ENCODE measurements at places on chromosomes 7 and 10.
A peak's percentile ranks its signal among the peaks of the same experiment; 100 is the strongest.

DNA sequence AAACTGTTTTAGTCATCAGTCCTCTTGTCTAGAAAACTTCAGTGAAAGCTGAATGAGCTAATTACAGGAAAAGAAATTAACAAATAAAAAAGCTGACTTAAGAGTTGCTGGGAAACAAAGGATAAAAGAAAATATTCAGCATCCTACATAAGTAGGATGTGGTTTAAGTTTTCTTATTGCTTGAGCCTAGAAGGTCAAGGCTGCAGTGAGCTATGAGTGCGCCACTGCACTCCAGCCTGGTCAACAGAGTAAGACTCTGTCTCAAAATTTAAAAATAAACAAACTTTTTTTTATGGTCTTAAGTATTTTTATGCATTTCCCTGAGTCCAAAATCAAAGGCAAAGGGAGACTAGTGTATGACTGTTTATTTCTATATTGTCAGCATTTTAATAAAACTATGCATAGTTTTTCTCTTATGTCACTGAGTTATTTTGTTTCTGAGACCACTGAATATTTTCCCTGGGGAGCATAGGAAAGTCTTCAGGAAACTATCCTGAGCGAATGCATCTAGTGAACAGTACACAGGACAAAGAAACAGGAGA lies 40.0 kb upstream of the LRRN3 start:
- DNase-seq, result no peak

GRCh38 chr7:130141884-130142653 lies 63.1 kb downstream of the TMEM209 start:
- DNase-seq, result no peak

GRCh38 chr7:31146030-31146429 lies 93.9 kb downstream of the ADCYAP1R1 start:
- DNase-seq, result no peak

GRCh38 chr7:70466725-70467364 lies 665.1 kb upstream of the GALNT17 start:
- DNase-seq, result no peak

GRCh38 chr10:114343623-114344505 lies 60.4 kb downstream of the AFAP1L2 start:
- DNase-seq, result peak; percentile 69

DNA sequence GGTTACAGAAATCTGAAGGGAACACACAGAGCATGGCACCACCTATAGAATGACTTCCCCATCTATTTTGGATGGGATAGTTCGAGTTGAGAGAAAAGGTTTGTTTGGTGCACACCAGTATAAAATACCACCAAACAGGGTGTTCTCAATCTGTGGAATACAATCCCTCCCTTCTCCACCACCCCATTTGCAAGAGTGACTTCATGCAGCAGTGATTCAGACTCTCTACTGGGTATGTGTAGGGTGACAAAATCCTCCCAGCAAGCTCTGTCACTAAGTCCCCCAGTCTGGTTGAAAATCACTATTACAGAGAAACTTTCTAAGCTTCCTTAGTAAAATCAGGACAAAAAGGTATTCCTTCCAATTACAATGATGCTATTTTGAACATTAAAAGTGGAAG lies 69.0 kb downstream of the ANK3 start:
- DNase-seq, result no peak

GRCh38 chr7:1104516-1105179 lies 16.7 kb downstream of the GPER1 start:
- no peak for DNase-seq

- peak; percentile 25 for DNase-seq
Observed at GRCh38 chr10:12902135-12902572, 99.4 kb downstream of the CCDC3 start.

GRCh38 chr10:110805292-110805691 lies 66.4 kb upstream of the PDCD4 start:
- no peak for DNase-seq

DNA sequence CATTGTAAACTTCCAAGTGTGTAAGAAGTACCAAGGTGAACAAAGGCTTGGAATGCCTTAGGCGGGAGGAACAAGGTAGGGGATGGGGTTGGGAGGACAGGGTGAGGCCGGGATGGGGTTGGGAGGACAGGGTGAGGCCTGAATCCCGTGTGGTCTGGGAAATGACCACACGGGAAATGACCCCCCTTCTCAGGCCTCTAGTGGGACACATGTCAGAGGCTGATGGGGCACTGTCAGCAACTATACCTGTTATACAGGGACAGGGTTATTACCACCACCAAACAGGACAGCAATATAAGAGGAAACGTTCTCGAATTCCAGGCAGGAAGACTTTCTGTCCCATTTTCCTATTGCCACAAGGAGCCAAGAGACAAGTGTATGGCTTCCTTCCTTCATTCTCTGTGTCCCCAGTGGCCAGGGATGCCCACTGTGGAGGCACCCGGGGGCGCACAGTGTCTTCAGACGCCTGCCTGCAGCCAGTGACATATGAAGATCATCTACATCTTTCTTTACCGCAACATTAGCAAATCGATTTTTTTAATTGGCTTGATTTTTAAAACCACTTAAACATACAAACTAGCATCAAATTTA lies 1.3 kb downstream of the MKI67 start:
- no peak for DNase-seq

- no peak for DNase-seq
Observed at GRCh38 chr10:52540479-52540984, 226.5 kb downstream of the DKK1 start.

- no peak for DNase-seq
Observed at GRCh38 chr7:155398944-155399343, 59.0 kb upstream of the EN2 start.

- no peak for DNase-seq
Observed at GRCh38 chr10:76398043-76398710, 966.8 kb downstream of the LRMDA start.

GRCh38 chr7:133549633-133550032 lies 296.8 kb downstream of the EXOC4 start:
- no peak for DNase-seq
